Left renal cortex interstitium (tissue), 4 donors: ENCODE measurements at places on chromosomes 1 and 21.

GRCh38 chr1:58585581-58586151 is 8.6 kb upstream of the TACSTD2 start:
- no peak for DNase-seq

GRCh38 chr1:52368383-52369172 is 2.6 kb upstream of the CC2D1B start:
- DNase-seq, result peak; percentile 17

DNA sequence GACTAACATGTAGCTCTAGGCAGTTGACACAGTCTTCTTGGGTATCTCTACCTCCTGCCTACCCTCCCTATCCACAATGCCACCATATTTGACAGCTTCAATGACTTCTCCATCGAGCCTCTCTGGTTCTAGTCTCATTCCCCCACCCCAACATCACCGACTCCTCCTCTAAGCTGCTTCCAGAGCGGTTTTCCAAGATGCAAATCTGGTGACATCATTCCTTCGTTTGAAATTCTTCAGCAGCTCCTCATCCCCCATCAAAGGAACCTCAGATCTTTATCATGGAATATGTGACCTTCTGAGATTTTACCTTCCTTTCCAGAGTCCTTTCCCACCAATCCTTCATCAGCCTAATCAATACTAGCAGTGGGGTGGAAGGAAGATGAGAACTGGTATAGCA is 352.4 kb upstream of the RUNX1 start:
- no peak for DNase-seq

DNA sequence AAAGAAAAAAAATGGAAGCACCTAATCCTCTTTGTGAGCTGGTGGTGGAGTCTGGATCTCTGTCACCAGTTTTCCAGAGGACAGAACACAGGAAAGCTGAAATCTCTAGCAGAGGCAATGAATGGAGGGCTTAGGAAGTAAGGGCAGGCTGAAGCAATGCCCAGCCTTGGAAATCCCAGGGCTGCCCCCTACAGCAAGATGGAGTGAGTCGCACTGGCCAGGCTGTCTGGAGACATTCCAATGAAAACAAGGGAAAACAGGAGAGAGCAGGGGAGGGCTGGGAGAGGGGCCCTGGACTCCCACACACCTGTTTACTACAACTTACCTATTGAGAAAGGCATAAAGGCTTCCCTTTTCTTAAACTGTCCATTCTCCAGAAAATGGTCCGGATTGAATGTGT is 25.9 kb downstream of the CYP2J2 start:
- no peak for DNase-seq

DNA sequence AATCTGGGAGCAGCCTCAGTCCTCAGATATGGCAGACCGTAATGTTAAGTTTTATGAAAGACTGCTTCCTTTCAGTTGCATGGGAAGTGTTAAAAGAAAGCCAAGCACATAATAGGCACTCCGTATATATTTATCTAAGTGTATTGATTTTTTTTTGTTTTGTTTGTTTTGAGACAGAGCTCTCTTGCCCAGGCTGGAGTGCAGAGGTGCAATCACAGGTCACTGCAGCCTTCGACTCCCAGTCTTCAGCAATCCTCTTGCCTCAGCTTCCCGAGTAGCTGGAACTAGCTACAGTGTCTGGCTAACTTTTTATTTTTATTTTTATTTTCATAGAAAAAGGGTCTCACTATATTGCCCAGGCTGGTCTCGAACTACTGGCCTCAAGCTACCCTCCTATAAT is 341.8 kb downstream of the USH2A start:
- DNase-seq, result no peak

DNA sequence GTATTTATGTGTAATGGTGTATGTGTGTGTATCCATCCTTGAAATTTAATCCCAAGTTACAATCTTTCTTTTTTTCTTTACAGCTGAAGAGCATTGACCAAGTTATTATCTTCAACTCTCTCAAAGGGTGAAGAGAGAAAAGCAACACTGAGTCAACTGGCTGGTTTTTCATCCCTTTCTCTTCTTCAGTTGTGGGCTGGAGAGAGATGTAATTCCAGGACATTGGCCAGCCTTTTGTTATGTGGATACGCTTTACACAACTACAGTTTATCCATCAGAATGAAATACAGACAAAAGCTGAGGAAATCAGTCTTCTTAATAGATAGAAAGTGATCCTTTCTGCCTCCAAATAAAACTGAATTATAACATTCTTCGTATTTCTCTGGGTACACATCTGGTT is 357.0 kb upstream of the NCAM2 start:
- DNase-seq, result no peak

- no peak for DNase-seq
Observed at GRCh38 chr21:25281134-25281533, 326.1 kb downstream of the MRPL39 start.

GRCh38 chr1:31573261-31573660 is 3.1 kb upstream of the TINAGL1 start:
- DNase-seq, result no peak

- DNase-seq, result no peak
Observed at GRCh38 chr1:214136324-214136919, 144.5 kb upstream of the SMYD2 start.

DNA sequence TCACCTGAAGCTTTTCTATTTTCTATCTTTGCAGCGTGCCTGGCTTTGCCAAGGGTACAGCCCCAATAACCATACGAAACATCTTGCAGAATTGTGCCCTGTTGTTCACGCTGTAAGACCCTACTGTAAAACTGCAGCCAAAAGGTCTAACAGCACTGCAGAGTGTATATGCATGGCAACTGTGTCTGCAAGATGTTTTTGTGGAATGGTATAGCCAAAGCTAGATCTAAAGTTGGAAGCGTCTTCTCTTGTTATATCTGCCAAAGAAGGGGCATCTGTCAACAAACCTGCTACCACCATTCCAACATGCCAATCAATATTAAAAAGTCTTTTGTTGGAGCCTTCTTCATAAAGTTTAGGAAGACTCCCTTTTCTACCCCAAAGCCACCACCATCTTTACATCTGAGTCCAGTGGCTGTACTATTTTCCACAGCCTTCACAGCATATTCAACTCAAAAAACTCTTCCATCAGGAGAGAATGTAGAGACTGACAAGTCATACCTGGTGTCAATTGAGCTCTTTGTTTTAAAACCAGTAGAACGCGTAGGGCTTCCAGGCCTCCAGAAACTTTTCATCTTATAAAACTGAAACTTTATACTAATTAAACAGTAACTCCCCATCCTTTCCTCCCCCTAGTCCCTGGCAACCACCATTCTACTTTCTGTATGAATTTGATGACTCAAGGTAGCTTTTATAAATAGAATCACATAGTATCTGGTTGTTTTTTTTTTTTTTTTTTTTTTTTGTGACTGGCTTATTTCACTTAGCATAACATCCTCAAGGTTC is 40.0 kb downstream of the ZSCAN20 start:
- DNase-seq, result no peak

DNA sequence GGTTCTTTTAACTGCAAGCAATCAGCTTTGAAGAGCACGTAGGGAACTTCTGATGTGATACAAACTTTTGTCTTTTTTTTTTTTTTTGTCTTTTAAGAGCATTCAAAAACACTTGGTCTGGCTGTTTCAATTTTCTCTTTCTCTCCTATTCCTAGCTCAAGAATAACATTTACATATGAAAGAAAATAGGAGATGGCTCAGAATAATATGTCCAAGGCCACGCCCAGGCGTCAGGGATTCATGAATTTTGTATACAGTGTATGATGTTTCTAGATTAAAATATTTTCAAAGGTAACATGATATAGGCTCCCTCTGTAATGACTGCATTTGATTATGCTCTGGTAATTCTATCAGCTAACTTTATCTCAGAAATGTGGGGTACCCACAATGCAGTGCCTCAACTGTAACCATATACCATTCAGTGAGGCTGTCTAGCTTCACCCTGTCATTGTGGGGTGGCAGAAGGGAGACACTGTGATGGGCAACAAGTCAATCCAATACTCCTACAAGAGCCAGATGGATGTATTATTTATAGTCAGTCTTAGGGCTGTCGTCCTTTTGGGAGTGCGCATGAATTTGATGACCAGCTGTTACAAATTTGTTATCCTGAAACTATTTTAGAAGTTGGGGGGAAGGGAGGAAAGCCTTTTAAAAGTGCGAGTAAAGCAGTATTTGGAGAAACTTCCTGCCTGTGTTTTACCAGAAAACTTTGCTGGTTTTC is 1.5 kb upstream of the AKNAD1 start:
- no peak for DNase-seq

- no peak for DNase-seq
Observed at GRCh38 chr1:45619149-45619921, 4.5 kb downstream of the CCDC17 start.

DNA sequence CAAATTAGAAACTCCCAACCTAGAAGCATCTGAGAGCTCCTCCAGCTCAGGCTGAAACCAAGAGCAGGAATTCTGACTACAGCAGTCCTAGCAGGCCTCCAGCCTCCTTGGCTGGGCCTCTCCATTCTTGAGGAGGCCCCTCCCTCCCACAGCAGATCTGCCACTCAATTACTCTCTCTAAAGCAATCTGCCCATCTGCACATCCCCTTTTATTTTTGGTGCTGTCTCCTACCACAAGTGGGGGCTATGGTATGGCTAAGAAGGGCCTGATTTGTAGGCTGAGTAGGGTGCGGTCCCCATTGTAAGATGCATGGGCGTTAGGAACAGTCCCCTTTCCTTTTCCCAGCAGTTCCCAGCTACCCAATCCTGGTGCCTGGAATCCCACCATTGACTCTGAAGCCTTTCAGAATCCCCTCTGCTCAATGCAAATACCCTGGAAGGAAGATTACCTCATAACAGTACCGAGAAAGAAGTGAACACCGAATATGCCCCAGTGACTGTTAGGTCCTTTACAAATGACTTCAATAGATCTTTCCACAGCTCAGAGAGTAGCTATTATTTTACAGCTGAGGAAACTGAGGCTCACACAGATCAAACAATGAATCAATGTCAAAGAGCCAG is 11.6 kb upstream of the TTC39A start:
- DNase-seq, result no peak
